ENCODE measurements at places on chromosomes 11 and 22.
A peak's percentile ranks its signal among the peaks of the same experiment; 100 is the strongest.

DNA sequence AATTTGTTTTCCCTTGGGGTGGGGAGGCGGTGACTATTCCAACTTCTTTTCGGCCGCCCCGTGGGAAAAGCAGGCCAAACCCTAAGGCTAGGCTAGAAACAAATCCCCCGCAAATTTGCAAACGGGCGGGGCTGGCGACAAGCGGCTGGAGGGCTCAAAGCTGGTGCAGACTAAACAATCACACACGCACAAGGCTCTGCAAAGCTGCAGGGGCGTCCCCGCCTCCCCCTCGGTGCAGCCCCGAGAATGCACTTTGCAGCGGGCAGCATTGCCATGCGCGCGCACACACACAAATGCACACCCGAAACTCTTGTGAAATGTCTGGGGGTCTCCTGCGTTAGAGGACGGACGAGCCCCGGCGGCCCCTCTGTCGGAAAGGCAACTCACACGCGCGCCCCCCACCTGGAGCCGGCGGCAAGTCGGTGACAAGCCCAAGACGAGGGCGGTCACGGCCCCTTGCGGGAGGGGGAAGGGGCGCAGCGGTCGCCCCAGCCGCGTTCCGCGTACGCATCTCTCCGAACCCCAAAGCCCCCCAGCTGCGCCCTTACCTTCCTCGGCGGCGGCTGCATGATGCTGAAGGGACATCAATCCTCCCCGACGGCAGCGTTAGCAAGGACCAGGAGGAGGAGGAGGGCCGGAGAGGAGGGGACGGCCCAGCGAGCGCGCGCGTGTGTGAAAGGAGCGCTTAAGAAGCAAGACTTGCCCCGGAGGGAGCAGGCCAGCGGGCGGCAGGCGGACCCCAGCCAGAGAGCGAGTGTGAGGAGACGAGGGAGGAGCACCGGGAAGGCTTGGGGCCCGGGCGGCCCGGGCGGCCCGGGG lies 600 bp downstream of the FCHSD2 start:
- peak; percentile 62 for DNase-seq

DNA sequence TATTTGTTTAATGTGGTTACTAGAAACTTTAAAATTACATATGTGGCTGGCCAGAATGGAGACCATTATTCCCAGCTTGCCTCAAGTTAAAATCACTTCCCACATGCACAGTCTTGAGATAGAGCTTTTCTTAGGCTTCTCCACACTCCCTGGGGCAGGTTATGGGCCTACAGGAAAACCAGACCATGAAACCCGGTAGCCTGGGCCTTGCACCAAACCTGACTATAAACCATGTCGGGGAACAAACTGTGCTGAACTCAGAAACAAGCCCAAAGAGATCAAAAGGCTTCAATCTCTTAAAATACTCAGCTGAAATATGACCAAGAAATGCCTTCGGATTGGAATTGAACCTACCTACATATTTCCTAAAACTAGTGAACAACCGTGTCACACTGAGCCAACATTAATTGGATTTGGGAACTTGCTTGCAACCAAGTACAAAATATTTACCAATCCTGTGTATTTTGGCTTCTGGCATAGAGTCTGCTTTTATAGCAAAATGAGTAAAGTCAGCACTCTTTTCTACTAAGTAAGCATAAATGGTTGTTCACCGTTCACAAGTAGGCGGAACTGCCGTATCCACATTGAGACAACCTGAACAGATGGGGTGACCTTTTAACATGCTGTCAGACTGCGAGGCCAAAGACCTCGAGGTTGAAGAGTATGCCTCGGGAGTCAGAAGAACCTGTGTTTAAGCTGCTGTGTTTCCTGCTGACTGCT lies 199.5 kb downstream of the FAM76B start:
- no peak for DNase-seq

DNA sequence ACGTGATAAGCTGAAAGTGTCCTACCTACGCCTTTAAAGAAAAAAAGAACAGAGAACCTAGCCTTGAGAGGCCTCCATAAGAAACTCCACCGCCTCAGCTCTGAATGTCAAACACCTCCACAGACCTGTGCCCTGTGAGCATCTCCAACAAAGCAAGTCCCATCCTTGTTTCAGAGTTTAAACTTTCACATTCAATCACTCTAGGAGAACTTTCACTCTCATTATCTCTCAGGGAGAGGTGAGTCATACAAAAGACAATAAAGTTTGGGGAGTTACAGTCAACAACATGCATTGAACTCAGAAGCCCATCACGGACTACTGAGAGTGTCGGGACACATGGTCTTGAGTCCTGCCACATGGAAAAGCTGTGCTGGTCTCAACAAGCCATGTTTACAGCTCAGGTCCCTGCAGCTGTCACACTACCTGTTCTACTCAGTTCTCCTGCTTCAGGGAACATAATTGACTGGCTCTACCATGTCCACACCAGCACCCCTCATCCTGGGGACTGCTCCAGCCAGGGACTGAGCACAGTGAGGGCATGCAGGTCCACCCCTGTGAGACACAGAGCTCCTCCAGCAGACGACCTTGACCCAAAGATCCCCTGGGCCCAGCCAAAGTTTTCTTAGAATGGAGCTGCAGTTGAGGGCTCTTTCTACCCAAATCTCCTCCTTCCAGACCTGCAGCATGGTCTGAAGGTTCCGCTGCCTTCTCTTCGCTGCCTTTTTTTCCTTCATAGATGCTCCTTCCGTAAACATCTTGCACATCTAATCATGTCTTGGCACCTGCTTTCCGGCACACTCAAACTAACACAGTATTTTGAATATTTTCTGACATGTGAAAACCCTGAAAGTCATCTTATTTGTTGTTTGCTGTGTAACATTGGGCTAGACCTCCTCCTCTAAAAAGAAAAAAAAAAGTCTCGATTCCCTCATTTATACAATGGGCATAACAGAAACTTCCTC lies 114.9 kb downstream of the ETS1 start:
- no peak for DNase-seq

DNA sequence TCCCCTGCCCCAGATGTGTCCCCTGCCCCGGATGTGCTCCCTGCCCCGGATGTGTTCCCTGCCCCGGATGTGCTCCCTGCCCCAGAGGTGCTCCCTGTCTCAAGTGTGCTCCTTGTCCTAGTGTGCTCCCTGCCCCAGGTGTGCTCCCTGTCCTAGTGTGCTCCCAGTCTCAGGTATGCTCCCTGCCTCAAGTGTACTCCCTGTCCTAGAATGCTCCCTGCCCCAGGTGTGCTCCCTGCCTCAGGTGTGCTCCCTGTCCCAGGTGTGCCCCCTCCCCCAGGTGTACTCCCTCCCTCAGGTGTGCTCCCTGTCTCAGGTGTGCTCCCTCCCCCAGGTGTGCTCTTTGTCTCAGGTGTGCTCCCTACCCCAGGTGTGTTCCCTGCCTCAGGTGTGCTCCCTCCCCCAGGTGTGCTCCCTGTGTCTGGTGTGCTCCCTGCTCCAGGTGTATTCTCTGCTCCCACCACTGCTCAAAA lies 48.7 kb upstream of the RASD2 start:
- no peak for DNase-seq

GRCh38 chr22:23495614-23496444 lies 84.3 kb downstream of the IGLL1 start:
- DNase-seq, result no peak

- no peak for DNase-seq
Measured at GRCh38 chr11:120147094-120147949, 9.4 kb upstream of the TRIM29 start.

Measured in T-helper 17 cell (primary cell).